ENCODE measurements at places on chromosomes 3 and 15.

GRCh38 chr15:86201313-86202008 lies 121.8 kb downstream of the AGBL1 start:
- DNase-seq = peak; percentile 77

- peak; percentile 75 for DNase-seq
Measured at GRCh38 chr3:195895861-195896360, 12.4 kb downstream of the TNK2 start.

GRCh38 chr15:90674476-90674875 lies 42.7 kb upstream of the BLM start:
- no peak for DNase-seq

GRCh38 chr3:133049491-133049890 lies 11.3 kb downstream of the TMEM108 start:
- DNase-seq = no peak

DNA sequence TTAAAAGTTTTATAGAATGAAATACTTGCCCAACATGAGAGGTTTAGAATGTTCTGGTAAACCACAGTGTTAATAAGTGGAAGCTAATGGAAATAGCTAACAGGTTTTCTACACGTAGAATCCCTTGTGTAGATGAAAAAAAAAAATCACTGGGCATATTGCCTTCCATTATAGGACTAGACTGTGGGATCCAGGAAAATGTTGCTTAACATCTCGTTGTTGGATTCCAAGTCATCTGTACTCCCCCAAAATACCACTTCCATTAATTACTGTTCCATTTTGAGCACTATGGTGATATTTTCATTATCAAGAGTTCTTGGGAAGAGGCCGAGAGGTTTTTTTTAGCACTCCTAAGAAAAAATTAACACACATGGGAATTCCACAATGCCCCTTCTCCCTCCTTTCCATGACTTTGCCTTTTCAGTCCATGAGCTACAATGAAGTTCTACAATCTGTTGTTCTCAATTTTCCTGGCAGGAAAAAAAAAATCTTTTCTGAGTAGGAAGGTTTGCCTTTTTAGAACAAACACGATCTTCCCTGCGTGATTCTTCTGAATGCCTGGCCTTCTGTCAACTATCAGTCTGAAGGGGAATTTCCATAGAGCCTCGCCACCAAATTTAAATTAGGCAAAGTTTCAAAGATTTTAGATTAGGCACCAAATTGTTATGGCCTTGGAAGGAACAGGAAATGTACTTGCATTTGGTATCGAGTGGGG lies 74.4 kb upstream of the CTDSPL start:
- no peak for DNase-seq

- peak; percentile 38 for DNase-seq
Measured at GRCh38 chr3:17044855-17045254, 160.1 kb downstream of the PLCL2 start.

DNA sequence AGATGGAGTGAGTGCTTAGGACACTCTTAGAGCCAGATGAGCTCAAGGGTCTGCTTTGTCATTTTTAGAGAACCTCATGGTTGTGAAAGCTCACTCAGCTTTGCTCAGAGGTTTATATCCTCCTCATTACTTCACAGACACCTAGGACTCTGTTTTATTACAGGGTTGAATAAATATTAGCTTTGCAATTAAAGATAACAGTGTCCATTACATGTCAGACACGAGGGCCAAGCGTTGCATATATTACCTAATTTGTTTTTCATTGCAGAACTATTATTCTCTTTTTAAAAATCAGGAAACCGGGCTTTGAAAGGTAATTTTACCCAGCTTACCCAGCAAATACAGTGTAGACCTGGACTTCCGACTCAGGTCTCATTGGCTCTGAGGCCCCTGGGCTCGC lies 16.1 kb downstream of the MAP6D1 start:
- no peak for DNase-seq

DNA sequence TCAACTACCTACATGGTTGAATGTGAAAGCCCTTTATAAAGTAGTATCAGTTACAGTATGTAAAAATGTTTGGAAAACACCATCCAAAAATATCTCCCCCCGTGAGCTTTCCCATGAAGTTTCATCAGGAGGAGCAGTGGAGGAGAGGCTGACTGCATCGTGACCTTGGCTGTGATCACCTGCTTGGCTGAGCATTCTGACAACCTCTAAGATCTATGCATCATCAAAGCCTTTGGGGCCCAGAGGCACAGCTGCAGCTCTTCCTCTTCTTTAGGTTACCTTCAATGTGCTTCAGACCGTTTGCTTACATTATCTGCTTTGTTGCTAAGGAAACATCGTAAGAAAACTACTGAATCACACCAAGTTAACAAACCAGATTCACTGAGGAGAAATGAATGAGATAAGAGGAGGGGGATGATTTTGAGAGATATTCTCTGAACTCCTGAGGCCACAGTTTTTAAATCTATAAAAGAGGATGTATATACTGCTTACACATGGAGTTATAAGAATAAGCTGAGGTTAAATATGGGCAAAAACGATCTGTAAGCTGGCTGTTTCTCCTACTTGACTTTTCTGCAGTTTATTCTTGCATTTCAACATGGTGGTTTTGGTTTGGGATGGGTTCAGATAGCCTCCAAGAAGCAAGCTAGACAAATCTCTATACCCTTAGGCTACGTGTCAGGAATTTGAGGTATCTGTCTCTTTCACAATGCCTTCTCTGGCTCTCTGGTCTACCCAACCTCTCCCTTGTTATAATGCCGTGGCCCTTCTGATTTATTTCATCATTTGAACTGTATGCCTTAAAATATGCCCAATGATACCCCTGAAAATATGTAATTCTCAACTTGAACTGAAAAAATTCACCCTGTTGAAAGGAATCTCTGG lies 4.0 kb downstream of the GCSAM start:
- no peak for DNase-seq

DNA sequence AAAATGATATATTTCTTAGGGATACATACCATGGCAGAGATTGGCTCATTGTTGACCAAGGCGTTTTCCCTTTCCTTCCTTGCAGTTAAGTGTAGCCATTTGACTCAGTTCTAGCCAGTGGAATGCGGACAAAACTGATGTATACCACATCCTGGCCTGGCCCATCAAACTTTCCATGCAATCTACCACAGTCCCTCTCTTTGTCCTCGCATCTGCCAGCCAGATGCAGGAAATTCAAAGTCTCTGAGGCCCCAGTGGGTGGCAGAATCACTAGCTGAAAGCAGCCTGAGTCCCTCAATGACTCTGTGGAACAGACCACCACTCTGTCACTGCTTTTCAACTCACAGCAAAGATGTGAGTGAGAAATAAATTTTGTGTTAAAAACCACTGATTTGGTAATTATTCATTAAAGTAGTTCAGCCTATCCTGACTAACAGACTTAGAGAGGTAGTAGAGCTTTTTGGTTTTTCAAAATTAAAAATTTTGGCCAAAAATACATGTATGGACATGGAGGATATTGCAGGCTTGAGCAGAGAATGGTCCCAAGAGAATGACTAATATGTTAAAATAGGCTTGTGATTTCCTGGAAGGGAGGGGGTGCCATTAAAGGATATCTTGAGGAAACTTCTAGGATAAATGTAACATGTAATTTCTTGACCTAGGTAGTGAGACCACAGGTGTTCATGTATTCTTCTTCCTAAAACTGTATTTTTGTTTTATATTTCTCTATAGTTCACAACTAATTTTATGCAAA lies 10.9 kb downstream of the LRRFIP2 start:
- DNase-seq = no peak

- DNase-seq = no peak
Measured at GRCh38 chr3:100352296-100353231, 18.0 kb downstream of the NIT2 start.

- no peak for DNase-seq
Measured at GRCh38 chr15:73894133-73894814, 20.9 kb downstream of the TBC1D21 start.

GRCh38 chr3:44950275-44950734 lies 25.7 kb downstream of the ZDHHC3 start:
- no peak for DNase-seq

- DNase-seq = no peak
Measured at GRCh38 chr15:45704329-45705249, 69.8 kb downstream of the SQOR start.

DNA sequence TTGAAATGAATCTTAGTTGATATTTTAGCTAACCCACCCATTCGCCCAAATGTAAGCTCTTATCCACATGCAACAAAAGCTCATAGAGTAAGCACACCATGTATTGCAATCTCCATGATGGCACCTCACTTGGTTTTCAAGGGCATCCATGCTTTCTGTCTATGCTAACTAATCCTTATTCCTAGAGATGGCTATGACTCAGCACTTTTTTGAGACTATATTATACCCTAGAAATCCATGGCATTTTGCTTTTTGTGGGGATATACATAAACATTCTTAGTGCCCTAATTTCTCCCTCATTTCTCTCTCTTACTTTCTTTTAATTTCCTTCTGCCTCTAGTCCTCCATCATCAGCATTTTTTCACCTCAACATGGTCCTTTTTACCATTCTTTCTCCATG lies 168.5 kb upstream of the STT3B start:
- DNase-seq = no peak

- no peak for DNase-seq
Measured at GRCh38 chr3:124395162-124395561, 335.1 kb upstream of the UMPS start.

DNA sequence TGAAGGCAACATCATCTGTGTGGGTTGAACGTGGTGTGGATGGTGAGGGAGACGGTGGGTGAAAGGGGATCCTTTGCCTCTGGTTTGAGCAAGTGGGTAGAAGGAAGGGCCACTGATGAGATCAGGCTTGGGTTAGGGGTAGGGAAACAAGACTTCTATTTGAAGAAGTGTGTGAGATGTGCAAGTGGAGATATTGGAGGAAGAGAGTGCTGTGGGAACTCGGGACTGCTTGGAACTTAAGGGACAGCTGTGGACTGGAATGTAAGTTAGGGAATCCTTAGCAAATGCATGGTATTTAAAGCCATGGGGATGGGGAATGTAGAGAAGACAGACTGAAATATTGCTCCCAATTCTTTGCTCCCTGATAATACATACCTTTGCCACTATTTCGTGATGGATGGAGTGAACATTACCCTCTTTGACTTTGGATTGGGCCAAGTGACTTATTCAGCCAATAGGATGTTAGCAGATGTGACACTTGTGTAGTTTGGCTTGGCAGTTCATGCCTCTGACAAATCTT lies 30.2 kb upstream of the AMOTL2 start:
- DNase-seq = no peak

DNA sequence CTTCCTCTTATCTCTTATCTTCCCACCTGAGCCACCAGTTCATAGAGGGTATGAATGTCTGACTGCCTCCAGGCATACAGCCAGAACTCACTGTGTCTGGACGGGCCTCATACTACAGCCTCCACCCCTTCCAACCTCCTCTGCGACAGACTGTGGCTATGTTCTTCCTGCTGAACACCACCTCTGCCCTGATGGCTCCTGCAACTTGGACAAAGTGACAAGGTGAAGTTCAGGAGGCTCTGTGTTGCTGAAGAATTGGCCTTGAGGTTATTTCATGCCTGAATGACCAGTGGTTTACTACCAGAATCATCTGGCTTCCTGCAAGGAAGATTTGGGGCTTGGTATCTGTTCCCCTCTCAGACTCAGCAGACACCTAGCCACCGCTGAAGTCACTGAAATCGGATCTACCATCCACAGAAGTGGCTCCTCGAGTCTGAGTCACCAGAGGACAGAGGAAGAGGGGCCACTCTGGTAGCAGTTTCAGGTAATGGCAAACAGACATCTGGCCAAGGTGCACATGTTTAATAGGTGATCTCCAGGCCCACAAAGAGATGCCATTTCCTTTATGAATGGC lies 14.2 kb upstream of the ULK3 start:
- DNase-seq = no peak

DNA sequence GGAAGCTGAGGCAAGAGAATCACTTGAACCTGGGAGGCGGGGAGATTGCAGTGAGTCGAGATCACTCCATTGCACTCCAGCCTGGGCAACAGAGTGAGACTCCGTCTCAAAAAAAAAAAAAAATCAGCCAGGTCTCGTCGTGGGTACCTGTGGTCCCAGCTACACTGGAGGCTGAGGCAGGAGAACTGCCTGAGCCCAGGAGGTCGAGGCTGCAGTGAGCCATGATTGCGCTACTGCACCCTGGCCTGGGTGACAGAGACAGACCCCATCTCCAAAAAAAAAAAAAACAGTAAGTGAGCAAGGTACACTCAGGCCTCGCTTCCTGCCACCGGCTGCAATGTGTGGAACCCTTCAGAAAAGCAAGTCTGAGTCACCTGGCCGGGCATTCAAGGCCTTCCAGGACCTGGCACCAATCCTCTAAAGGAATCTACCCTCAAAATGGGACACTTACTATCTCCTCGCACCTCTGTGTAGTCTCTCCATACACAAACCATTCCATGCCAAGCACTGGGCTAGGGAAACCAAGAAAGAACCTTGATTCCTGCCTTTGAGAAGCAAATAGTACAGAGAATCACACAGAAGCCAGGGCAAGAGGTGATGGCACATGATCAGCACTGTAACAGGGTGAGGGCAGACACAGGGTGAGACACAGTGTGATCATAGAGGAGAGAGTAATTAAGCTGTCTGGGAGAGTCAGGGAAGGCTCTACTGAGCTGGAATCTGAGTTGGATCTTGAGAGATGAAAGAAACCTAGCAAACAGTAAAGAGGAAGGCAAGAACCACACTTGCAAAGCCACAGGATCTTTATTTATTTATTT lies 9.7 kb downstream of the SCAMP2 start:
- no peak for DNase-seq

DNA sequence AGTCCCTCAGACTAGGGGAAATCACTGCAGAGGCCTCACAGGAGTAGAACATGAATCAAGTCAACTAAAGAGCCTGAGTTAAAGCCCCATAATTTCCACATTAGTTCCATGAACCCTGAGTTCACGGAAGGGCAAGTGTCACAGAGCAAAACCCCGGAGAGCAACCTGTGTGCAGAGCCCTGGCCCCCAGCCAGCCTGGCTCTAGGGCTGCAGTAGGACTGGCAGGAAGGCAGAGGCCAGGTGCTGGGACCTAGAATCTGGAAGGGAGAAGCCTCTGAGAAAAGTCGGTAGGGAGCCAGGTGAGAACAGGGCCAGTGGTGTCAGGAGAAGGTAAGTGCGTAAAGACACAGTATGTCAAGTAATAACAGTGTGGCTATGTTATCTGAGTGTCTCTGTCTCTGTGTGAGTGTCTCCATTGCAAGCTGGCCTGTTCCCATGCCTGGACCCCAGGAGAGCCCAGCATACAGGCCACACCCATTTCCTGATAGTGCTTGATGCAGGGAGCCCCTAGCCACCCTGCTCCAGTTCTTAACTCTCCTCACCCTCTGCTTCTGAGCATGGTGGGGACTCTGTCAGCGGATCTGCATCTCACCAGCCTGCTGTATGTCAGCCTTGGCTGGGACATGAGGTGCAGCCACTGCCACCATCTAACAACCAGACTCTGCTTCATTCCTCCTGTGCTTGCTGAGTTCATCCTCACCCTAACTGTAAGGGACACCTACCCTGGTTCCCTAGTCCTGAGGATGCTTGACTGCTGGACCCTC lies 11.3 kb upstream of the MANF start:
- no peak for DNase-seq

All from NCI-H82 (cell line).